NCI-H1930 (cell line): ENCODE measurements at places on chromosomes 16 and 17.

DNA sequence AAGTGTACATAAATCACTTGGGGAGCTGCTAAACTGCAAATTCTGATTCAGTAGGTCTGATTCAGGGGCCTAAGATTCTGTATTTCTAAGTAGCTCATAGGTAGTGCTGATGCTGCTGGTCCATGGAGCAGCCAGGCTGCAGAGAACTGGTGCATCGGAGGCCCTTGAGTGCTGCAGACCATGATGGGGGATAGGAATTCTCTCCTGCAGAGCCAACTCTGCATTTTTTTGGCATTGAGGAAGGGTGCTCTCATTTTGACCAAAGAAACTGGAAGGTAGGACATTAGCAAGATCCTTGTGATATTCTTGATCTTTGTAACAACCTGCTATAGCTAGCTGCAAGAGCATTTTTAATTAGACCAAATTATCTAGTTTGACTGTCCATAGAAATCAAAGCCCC, 4.7 kb downstream of the HOXB2 start:
- DNase-seq: no peak

DNA sequence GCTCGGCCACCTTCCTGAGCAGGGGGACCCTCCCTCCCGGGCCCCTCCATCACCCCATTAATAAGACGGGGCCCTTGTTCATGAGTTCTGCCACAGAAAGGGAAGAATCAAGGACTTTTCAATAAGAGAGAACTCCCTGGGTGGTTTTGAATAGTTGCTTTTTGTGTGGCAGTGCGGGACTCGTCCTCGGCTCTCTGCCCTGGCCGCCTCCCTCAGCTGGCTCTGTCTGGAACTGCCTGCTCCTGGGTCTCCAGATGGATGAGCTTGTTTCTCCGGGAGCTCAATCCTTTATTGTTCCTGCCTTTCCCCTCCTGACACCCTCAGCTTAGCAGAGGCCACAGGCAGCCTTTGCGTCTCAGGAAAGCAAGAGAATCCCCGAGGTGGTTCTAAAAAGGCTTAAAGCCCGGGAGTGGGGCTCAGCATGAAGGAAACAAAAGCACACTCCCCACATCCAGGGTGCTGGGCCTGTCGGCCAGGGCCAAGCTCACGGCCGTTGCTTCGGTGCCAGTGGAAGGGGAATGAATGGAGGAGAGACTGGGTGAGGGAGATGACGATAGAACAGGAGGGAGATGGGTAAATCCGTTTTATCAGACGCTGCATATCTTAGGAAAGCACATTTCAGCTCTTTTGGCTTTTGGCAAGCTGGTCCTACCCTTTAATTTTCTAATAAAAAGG, 60.2 kb downstream of the RAI1 start:
- no peak for DNase-seq

DNA sequence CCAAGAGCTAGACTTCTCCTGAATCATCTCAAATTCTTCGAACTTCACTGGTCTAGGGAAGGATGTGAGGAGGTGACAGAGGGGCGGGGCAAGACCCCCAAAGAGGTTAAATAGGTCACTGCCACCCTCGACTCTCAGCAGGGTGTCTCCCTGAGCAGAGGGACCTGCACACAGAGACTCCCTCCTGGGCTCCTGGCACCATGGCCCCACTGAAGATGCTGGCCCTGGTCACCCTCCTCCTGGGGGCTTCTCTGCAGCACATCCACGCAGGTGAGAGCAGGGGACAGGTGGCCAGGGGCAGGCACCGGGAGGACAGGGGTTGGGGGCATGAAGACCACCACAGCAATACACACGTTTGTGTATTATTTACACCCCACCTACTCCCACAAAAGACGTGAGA, 9.2 kb downstream of the CCL17 start:
- DNase-seq: no peak

- no peak for DNase-seq
Measured at GRCh38 chr17:76909971-76910760, 42.0 kb downstream of the MGAT5B start.

DNA sequence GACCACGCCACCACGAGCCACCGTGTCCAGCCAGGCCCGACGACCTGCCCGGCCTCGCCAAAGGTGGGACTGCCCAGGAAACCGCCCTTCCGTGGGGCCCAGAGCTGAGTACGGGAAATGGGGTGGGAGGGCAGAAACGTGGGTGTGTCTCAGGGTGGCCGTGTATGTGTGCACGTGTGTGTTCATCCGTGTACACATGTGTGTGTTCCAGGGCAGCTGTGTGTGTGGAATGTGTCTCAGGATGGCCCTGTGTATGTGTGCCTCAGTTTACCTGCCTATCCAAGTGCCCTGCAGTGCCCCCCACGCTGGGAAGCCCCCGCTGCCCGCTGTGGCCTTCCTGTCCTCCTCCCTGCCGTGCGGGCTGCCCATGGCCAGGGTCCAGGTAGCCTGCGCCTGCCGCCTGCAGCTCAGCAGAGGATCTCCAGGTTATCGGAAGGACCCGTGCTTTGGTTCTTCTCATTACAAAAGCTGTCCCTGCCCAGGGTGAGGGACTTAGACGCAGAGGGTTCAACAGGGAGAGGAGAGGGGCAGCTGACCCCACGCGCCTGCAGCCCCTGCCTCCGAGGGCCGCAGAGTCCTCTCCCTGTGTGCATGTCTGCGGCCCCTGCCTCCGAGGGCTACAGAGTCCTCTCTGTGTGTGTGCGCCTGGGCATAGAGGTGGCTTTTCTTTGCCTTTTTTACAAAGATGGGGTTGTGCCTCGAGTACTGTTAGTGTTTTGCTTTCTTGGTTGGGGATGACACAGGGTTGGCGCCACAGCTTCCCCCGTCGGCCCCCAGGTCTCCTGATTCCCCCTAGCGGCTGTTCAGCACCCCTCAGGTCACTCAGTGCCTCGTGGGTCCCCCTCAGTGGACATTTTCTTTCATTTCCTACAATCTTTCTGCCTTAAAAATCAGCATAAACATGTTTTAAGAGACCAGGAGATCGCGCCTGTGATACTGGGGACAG, 23.6 kb downstream of the ZNF469 start:
- DNase-seq: no peak

GRCh38 chr16:11640987-11641817, 27.1 kb upstream of the SNN start:
- peak; percentile 31 for DNase-seq

DNA sequence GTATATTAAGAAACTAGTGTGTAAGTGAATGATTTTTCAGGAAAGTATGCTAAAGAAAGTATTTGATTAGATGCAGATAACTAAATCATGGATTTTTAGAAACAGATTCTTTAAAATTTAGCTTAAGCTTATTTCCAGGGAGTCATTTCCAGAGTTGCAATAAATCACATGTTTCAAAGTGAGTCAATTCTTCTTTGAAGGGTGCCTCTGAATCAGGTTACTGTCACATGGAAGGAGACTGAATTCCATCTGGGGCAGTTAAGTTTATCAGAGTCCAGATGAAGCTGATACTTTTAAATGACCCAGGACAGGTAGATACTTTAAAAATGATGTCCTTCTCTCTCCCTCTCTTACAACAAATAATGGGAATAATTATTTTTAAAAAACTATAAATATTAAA, 5.0 kb downstream of the MFSD11 start:
- no peak for DNase-seq

GRCh38 chr17:27985736-27986399, 56.6 kb upstream of the NLK start:
- DNase-seq: no peak

DNA sequence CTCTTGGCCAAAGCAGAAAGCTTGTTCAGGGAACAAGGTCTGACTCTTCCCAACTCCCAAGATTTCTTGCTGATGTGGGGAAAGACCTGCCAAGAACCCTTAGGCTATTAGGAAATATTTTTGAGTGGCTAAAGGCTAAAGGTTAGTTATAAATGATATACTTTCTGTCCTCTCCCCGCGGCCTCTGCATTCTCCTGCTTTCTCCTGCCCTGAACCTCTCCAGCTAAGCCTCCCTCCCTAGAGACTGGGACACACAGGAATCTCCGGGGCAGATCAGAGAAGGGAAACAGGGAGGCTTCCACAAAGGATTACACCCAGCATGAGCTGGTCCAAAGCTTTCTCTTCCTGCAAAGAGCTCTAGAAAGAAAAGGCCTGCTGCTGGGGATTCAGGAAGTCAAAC, 2.3 kb downstream of the SLC43A2 start:
- no peak for DNase-seq

- no peak for DNase-seq
Measured at GRCh38 chr16:69754143-69754468, 620 bp downstream of the NOB1 start.

DNA sequence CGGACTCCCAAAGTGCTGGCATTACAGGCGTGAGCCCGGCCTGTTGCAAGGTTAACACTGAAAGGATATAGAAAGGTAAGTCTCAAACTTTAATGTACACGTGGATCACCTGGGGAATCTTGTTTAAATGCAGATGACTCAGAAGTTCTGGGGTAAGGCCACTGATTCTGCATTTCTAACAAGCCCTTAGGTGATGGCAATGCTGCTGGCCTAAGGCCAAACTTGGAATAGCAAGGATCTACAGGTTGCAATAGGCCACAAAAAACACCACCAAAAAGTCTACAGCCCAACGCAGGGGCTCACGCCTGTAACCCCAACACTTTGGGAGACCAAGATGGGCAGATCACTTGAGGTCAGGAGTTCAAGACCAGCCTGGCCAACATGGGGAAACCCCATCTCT, 4.2 kb downstream of the CMTM4 start:
- no peak for DNase-seq

DNA sequence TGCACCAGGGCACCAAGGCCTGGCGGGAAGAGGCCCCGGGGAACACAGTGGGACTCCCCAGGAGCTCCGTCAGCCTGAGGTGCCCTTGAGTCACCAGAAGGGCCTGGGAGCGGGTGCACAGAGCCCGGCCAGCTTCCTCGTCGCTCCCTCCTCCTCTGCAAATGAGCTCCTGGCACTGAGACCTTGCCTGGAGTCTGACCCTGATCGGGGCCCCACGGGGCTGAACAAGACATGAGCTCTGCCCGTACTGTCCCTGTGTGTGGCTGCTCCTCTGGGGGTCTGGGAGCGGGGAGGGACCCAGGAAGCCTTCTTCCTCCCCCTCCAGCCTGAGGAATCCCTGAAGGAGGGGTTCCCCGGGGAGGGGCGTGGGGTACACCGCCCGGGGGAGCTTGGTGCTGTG, 36.4 kb upstream of the SSTR5 start:
- DNase-seq: no peak

DNA sequence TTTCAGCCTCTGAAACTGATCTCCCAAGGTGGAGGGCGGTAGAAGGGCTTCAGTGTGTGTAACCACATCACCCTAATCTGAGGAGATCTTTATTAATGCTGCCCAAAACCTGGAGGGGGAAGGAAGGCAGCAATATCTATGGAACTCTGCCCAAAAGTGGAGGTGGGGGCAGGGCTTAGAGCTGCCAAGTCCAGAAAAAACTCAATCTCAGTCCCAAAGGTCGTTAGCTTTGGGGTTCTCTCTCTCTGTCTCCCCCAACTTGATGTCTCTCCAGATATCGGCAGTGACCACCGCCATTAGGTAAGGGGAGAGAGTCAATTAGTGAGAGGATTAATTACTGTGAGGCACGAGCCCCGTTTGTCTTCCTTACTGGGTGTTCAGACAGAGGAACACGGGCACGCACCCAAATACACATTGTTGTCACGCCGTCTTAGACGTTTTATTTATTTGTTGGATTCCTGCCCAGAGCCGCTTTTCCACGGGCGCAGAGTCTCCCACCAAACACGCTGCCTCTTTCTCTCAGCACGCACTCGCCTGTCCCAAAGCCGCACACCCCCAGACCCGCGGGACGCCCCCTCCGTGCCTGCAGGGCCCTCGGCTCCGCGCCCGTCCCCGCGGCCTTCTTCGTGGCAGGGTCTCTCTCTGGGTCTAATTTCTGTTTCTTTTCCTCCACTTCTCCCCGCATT, 5.4 kb upstream of the LHX1 start:
- DNase-seq: no peak

DNA sequence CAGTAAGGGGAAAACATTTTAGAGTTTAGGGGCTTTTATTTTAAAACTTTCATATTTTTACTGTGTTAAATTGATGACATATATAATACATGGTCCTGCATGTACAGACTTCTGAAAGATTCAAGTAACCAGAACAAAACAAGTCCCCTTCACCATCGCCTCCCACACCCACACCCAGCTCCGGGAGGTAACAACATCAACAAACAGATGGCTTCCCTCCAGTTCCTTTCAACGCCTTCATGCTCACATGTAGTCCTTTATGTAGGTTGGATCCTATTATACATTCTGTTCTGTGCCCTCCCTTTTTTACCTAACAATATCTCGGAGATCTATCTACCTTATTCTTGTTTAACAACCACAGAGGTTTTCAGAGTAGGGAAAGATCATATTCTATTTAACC, 30.5 kb downstream of the GINS3 start:
- no peak for DNase-seq

DNA sequence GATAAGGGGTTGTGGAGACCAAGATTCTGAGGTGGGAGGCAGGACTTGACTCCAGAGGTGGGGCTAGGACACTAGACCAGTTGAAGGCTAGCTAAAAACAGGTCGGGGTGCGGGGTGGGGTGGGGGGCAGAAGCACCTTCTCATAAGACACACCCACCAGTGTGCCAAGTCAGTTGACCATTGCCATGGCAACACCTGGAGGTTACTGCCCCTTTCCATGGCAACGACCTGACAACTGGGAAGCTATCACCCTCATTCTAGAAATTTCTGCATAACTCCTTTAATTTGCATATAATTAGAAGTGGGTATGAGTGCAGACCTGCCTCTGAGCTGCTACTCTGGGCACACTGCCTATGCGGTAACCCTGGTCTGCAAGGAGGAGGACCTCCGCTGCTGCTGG, 53.9 kb upstream of the ALOX12 start:
- no peak for DNase-seq

DNA sequence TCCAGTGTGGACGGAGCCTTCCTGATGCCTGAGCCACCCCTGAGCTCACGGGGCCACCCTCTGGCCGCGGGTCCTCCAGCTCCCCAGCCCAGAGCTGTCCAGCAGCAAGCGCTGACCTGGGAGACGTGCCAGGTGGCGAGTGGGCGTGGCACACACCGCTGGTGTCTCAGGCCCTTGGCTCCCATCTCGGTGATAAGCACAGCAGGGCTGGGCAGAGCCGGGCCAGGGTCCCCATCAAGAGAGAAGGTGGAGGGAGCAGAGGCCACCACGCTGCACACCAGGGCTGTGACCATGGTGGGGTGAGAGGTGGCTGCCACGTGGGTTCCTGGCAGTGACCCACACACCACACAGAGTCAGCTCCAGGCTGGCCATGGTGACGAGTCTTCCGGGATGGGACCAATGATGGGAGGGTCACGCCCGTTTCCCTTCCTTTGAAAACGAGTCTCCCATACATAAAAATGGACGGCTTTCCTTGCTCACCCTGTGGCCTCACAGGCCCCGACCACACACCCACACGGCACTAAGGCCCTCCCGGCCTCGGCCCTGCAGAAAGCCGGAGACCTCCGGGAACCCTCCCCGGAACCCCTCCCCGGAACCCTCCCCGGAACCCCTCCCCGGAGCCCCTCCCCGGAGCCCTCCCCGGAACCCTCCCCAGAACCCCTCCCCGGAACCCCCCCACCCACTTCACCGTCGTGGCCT, 16.8 kb downstream of the UTS2R start:
- DNase-seq: no peak

DNA sequence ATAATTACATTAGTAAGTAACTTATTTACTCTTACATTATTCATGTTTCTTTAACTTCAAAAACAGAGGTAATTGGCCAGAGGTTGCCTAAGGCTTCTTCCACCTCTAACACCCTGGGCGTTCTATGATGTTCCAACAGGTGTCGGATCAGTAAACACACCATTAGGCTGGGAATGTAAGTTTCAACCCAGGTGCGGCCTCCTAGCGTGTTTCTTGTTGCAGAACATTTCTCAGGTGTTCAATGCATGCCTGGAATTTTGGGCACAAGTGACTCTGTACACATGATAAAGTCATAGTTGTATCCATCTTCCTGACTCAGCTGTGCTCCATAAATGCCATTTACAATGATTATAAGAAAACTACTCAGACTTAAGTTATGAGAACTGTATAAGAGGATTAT, 1.0 kb downstream of the KRTAP2-2 start:
- no peak for DNase-seq
